ENCODE measurements at places on chromosomes 12 and 14.

GRCh38 chr12:92928421-92928961 lies 604 bp downstream of the EEA1 start:
- peak; percentile 46 for DNase-seq

DNA sequence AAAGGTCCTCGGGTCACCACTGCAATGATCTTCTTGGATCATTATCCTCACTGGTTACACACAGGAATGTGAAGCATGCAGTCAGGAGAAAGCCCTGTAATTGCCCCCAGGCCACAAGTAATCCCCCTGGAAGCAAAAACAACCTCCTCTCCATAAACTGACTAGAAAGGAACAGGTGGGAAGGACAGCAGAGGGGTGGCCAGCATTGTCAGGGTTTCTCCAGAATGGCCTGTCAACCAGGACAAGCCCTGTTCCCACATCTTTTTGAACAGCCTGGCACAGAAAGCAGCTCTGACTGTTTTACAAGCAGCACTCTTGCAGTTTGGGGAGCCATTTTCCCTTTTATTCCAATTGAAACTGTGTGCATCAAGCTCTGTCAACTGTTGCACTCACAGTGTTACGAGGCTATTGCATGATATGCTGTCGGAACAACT lies 36.1 kb downstream of the TMCC3 start:
- DNase-seq: no peak

DNA sequence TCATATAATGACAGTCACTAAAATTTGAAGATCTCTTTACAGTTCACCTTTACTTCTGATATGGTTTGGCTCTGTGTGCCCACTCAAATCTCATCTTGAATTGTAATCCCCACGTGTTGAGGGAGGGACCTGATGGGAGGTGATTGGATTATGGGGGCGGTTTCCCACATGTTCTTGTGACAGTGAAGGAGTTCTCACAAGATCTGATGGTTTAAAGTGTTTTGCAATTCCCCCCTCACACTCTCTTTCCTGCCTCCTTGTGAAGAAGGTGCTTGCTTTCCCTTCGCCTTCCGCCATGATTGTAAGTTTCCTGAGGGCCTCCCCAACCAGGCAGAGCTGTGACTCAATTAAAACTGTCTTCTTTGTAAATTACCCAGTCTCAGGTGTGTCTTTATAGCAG lies 27.3 kb upstream of the CD9 start:
- no peak for DNase-seq

- no peak for DNase-seq
These were observed 444.9 kb downstream of the EGLN3 start for GRCh38 chr14:33505963-33506329.

- no peak for DNase-seq
These were observed 26.4 kb downstream of the TM7SF3 start for GRCh38 chr12:26987634-26988424.
